AG04450 (cell line): ENCODE measurements at places on chromosomes 2 and 18.

GRCh38 chr2:223896833-223897311, 48.3 kb downstream of the WDFY1 start:
- no peak for DNase-seq

DNA sequence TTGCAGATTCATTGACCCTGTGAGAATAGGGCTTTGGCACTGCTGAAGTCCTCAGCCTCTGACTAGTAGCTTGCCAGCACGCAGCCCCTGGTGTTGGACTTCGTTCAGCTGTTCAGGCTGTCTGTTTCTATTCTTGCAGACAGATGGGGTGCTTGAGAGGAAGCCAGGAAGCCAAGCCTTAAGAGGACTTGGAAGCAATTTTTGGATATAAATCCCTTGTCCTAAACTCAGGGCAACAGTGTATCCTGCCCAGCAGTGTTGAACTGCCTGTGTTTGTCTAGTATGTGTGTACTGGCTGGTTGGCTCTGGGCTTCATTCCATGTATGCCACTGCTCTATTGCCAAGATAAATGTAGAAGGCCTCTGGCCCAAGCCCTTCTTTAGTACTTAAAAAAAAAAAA, 108.6 kb downstream of the COMMD1 start:
- DNase-seq, result peak; percentile 29

DNA sequence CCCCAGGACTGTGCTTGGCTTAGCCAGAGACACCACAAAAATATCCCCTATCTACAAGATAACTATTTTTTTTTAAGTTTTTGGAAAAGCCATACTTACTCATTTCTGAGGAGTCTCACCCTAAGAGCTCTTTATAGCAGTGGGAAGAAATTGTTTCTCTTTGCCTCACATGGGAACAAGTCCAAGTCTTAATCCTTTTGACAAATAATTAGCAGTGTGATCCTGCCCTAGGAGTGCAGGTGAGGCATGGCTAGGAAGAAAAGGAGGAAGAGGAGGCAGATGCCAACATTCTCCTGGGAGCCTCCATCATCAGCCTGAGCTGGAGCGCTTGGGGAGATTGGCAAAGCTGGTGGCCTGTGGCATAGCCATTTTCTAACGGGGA, 115.6 kb downstream of the STPG4 start:
- no peak for DNase-seq

DNA sequence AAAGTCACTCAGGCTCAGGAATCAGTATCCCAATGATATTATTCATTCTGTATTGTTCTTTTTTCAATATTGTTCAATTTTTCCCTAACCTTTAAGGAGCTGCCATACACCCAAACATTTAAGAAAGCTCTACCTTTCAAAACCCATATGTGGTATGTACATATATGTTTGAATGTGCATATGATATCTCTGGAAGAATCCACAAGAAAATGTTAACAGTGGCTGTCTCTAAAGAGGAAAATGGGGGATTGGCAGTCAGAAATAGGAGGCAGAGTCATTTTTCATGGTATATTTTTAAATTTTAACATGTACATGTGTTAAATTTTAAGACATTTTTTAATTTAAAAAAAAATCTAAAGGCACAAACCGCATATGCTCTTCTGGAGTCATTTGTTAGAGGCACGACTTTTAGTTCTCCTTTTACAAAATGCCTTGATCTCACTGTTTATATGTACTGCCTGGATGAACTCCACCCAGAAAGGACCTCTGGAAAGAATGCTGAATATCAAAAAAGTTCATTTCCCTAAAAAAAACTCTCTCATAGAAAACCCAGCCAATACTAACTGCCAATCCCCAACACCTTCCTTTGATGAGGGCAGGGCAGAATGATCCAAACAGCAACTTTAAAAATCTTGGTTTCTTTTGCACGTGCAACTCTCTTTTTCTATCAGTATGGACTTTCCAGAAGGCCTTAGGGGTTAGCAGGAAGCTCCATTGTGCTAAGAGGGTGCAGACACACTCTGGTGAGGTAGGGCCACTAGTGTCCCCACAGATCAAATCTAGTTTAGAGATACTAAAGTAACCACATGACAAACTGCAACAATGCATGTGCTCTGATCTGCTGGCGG, 23.6 kb downstream of the KCTD1 start:
- no peak for DNase-seq

GRCh38 chr18:57048351-57048750, 98.5 kb upstream of the BOD1L2 start:
- DNase-seq, result no peak

DNA sequence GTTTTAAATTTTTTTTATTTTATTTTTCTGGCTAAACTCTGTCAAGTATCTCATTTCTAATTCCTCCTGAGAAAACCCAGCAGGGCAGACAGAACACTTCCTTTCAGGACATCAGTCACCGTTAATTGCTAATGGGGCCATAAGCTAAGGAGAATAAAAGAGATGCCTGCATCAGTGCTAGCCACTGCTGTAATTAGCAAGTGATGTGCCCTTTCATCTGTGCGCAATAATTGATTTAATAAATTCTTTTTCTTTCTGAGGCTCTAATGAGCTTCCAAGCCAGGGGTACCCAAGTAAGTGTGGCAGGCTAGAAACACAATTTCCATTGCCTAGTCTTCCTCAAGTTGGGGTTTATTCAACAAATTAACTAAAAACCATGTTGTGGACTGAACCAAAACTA, 65.5 kb downstream of the SLC9A4 start:
- DNase-seq, result no peak

DNA sequence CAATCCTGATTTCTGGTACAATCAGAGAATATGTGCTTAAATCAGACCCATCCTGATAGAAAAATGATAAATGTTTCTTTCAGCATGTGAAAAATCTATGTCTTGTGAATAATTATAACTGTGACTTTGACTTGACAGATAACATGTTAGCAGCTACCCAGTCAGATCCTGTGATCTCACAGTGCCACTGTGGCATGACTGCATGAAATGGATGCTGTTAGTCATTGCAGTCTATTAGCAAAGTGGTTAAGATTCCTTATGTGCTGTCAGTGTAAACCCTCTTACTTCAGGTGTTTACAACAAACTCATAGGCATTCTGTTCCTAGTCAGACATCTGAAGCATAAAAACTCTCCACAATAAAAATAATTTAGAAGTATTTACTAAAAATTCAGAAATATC, 244.6 kb upstream of the RND3 start:
- DNase-seq, result peak; percentile 24

- no peak for DNase-seq
These were observed 373.4 kb downstream of the LPIN1 start for GRCh38 chr2:12119841-12120240.

- no peak for DNase-seq
These were observed 376.9 kb downstream of the MTX2 start for GRCh38 chr2:176646033-176646615.

DNA sequence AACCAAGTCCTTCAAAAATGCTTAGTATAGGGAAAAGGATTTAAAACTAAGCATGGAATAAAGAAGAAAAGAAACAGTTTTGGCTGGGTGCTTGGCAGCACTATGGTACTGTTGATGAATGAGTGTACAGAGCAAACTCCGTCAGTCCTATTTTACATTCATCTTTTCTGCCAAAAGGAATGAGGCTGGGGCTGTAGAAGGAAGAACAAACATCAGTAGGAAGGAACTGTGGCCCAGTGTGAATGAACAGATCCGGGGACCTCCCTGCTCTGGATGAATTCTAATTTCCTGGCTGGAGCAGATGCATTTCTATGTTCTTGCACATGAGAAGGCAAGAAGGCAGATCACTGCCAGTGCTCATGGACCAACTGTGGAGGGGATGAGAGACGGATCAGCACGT, 474.0 kb upstream of the MEIS1 start:
- no peak for DNase-seq
